ENCODE measurements at places on chromosomes 7 and 10. TPM values are rescaled to one million over a fixed set of nuclear protein-coding genes. Genes with fewer than 3 reads are reported as not detected.

APBB1IP gene
- total RNA-seq, result not detected

- no peak overlapping the region for H3K27ac ChIP-seq
- H3K4me3 ChIP-seq, result no peak overlapping the region
- DNase-seq, result no peak
These were observed 261.9 kb upstream of the LYZL1 start for GRCh38 chr10:29026802-29027580.

GRCh38 chr7:150805864-150806263, 5.3 kb downstream of the TMEM176A start:
- H3K27me3 ChIP-seq, result peaks cover 8% of the 10 kb centered on the region
- H3K36me3 ChIP-seq, result peaks cover 13% of the 10 kb centered on the region
- H3K27ac ChIP-seq, result no peak overlapping the region

GRCh38 chr10:1311726-1312125, 255.5 kb downstream of the WDR37 start:
- H3K27ac ChIP-seq, result no peak overlapping the region
- H3K4me3 ChIP-seq, result no peak overlapping the region
- H3K4me1 ChIP-seq, result no peaks in the 10 kb centered on the region
- no peak for DNase-seq
- no peaks in the 10 kb centered on the region for H3K27me3 ChIP-seq

DNA sequence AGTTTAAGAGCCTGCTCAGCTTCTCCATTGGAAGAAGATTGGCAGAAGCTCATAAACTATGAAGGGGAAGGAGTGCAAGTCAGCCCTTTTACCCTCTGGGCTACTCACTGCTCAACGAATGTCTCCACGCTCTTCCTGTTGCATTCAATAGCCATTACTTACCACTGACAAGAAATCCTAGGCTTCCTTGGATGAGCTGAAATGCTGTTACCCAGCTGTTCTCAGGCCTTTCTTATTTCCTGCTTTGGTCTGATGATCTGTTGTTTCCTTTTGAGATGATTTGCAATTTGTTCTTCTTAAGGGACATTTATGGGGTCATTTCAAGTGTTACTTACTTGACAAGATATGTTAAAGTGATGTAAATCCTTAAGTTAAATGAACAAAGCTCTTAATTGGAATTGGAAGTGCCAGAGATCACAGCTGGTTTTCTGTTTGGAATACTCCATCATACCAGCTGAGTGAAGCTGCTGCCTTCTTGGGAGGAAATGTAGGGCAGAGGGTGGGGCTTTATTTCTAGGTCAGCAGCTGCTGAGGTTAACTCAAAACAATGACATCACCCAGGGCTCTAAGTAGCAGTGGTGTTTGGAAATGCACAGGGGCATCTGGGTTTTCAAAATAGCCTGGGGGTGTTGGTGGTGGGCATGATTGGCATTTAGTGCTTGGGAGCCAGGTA, 170.0 kb downstream of the PRKCQ start:
- H3K36me3 ChIP-seq, result no peaks in the 10 kb centered on the region
- no peak overlapping the region for H3K4me3 ChIP-seq
- H3K27ac ChIP-seq, result peak overlapping the region; percentile 70
- DNase-seq, result peak; percentile 36

DNA sequence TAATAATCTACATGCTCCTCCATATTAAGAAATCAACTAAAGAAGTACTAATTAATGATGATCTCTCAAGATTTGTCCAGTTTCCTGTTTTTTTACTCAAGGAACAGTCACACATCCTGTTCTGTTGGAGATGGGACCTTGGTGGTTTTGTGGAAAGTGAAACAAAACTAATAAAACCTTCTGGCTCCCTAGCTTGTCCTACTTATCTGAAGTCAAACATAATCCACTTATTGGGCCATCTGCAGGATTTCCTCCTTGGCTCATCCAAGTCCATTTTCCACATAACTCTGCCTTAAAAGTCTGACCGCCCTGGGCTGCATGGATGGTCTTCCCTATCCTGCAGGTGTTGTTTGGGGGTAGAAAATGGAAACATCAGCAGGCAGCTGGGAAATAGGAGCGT, 39.4 kb upstream of the TARP start:
- no peaks in the 10 kb centered on the region for H3K36me3 ChIP-seq
- no peak for DNase-seq
- no peaks in the 10 kb centered on the region for H3K4me1 ChIP-seq
- H3K4me3 ChIP-seq, result no peak overlapping the region
- H3K27ac ChIP-seq, result peak overlapping the region; percentile 36
